ENCODE measurements at places on chromosomes 6 and 20. TPM values are rescaled to one million over a fixed set of nuclear protein-coding genes. Genes with fewer than 3 reads are reported as not detected.

- ATAC-seq: no peak
Observed at GRCh38 chr20:5357946-5358345, 41.2 kb upstream of the PROKR2 start.

DNA sequence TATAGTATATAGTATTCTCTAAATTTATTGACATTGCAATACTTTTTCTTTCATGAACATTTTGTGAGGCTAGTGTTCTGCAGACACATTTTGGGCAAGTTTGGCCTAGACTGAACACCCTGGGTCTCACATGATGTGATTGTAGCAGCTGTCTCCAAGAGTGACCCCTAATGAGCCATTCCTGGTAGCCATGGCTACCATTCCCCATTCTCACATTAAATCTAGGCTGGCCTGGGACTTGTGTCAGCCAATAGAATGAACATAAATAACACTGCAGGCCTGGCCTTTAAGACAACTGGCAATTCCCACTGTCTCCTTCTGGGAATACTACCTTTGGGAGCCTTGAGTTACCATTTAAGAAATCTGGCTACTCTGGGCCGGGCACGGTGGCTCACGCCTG is 38.0 kb upstream of the TASP1 start:
- no peak for ATAC-seq

- ATAC-seq: peak; percentile 86
Observed at GRCh38 chr6:126077810-126078776, 91.8 kb downstream of the TRMT11 start.

The ANKRD66 gene
- not detected for total RNA-seq

The PLA2G7 gene
- total RNA-seq: not detected
